ENCODE measurements at places on chromosomes 3 and 15. TPM values are rescaled to one million over a fixed set of nuclear protein-coding genes. Genes with fewer than 3 reads are reported as not detected.

The GPR27 gene
- not detected for total RNA-seq

The NDUFAF3 gene
- total RNA-seq: 301 TPM

The IQCB1 gene
- 18.8 TPM for total RNA-seq

The PLCH1 gene
- total RNA-seq: 0.60 TPM

The GPR176 gene
- total RNA-seq: 50.8 TPM

The ITIH1 gene
- not detected for total RNA-seq

The MME gene
- total RNA-seq: 77.4 TPM

The HRG gene
- total RNA-seq: not detected

The ADAMTSL3 gene
- not detected for total RNA-seq

The GHRL gene
- not detected for total RNA-seq

The EPHA3 gene
- 0.20 TPM for total RNA-seq

The GP9 gene
- total RNA-seq: not detected

The ZPLD1 gene
- total RNA-seq: not detected

The NPAP1 gene
- not detected for total RNA-seq

The GUCA1C gene
- not detected for total RNA-seq

The LRTM1 gene
- total RNA-seq: 1.6 TPM

The ACVR2B gene
- total RNA-seq: 1.8 TPM

The CEMIP gene
- 1.1 TPM for total RNA-seq

- peak; percentile 81 for DNase-seq
Observed at GRCh38 chr15:56736308-56736707, 3.0 kb upstream of the ZNF280D start.

- DNase-seq: no peak
Observed at GRCh38 chr3:5650303-5650702, 462.8 kb downstream of the EDEM1 start.

GRCh38 chr15:48834756-48835155 lies 23.9 kb upstream of the CEP152 start:
- no peak for DNase-seq

- no peak for DNase-seq
Observed at GRCh38 chr3:189952272-189952671, 168.4 kb downstream of the P3H2 start.

GRCh38 chr15:97899981-97900380 lies 60.5 kb upstream of the ARRDC4 start:
- DNase-seq: no peak

GRCh38 chr15:59330649-59331048 lies 42.0 kb downstream of the MYO1E start:
- no peak for DNase-seq

DNA sequence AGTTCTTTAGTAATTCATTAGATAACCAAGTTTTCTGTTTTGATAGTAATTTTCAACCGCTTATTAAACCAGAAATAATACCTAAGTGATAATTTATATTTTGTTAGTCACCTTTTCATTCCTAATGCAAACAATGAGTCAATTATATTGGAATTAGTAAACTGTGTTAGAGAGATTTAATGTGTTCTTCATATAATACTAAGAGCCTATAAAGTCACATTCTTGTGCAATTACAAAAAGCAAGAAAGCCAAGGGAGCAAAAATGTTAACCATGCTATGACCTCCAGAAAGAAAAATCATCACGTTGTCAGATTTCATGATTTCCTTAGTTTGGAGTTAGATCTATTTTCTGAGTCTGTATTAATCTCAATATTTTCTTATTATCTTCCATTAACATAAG lies 108.8 kb upstream of the SAMMSON start:
- DNase-seq: no peak

DNA sequence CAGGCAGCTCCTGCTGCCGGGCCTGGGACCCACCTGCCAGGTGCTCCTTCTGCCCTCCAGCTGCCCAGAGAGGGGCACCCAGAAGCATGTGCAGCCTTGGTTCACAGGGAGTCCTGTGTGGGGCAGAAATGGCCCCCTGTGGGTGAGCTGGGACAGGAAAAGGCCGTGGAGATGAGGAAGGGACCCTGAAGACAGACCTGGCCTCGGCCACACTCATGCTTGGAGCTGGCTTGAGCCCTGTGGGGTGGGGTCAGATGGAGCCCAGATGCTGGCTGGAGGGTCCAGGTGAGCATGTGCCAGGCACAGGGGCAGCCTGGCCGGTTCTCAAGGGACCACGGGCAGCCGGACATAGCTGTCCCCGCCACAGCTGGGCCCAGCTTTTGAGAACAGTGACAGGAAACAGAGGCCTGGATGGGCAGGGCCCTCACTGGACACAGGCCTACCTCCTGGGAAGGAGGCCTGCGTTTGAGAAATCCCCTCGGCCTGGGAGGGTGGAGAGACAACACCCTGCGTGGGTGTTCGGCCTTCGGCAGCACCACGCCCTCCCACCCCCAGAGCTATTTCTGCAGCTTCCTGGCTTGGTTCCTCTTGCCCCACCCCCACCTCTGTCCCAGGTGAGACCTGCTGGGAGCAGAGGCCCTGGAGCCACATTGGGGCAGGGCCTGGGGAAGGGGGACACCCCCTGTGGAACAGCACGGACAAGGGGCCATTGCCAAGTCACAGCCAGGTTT lies 132.6 kb upstream of the MEF2A start:
- DNase-seq: no peak

GRCh38 chr15:65948383-65948782 lies 79.1 kb downstream of the RAB11A start:
- no peak for DNase-seq

DNA sequence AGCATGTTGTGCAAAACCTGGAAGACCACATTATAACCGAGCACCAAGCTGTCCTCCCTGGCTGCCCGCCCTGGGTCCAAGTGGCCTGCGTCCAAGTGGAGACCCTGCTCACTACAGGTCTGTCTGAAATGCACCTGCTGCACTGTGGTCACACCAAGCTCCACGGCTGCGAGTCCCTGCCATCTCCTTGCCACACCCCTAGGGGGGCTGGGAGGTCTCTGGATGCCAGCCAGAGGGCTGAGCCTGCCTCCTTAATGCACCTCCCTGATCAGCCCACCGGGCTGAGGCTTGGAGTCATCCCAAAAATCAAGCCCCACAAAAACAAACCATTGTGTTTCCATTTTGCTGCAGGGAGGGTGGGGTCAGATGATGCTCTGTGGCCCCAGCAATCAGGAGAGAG lies 187.1 kb downstream of the MEGF11 start:
- DNase-seq: no peak

- DNase-seq: peak; percentile 47
Observed at GRCh38 chr3:45078910-45079522, 52.9 kb downstream of the CLEC3B start.

DNA sequence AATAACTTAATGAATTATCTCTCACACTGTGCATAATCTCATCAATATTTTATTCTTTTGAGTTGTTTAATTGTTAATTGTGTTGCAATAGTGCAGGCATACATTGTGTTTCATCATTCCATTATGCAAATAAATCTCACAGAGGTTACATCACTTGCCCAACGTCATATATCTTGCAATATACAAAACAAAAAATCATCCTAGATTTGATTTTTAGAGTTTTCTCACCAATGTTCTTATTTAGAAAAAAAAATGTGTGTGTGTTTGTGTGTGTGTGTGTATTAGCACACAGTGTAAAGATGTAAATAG lies 662.5 kb upstream of the GBE1 start:
- DNase-seq: no peak

DNA sequence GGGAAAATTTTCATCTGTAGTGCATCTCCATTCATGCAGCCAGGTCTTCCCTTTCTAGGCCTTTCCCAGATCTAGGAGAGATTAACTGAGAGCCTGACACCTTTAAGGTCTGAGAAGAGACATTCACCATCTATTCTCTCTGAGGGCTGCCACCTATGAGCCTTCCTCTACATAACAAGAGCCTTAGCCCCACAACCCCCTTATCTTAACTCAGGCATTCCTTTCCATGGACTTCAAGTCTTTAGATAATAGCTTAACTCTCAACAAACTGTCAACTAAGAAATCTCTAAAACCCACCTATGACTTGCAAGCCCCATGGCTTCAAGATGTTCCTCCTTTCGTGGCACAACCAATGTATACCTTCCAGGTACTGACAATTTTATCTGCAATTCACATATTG lies 121.0 kb downstream of the GABRB3 start:
- DNase-seq: no peak

DNA sequence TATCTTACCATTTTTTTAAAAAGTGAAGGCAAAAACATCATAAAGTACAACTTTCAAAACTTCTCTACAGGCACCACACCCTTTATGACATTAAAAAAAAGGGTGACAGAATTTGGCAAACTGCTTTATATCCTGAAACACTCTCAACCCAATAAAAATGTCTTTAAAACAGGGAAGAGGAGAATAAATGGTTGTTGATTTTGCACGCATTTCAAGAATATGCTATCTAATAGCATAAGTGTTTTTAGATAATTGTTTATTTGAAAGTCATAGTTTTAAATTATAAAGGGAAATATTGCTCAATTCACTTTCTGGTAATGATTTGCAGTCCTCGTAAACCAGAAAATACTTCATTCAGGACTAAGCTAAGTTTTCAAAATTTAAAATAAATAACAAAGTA lies 1.7 kb upstream of the PCOLCE2 start:
- no peak for DNase-seq

DNA sequence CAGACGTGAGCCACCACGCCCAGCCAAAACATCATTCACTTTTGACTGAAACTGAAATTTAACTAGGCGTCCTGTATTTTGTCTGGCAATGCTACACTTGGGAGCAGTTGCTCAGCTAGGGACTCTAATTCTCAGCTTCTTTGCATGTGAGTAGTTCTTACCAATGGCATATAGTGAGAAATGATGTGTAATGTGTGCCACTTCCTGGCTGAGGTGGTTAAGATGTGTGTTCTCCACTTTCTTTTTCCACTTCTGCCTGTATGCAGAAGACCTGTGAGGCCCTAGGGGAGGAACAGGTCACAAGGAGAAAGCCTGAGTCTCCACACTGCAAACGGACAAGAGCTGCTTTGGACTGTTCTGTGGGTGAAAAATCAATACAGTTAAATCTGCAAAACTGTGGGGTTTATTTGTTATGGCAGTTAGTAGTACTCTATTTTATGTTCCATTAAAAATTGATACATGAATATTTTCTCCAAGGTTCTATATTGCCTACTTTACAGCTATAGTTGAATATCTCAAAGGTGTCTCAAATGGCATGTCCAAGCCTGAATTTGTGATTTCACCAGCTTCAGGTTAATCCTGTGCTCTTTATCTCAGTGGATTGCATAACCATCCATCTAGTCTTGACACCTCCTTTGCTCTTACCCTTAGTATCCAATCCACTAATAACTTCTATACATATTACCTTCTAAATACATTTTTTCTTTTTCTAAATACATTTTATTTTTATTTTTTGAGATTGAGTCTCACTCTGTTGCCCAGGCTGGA lies 59.3 kb downstream of the NR1D2 start:
- DNase-seq: no peak

- DNase-seq: no peak
Observed at GRCh38 chr3:179739816-179740594, 87.2 kb downstream of the USP13 start.

DNA sequence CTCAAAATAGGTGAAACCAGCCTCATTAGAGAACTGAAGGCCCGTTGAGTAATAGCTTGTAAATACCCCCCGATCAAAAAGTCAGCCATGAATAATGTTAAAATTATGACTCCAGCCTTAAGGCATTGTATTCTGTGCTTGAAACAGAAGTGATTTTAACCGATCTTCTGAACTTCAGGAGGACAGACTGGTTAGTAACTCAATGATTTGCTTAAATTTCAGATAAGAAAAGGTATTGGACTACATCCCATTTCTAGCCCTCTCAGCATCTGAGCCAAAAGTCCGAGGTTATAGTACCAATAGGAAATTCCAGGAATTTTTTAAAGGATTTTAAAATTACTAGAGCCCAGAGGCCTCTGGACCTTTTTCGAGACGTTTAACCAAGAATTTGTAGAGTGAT lies 67.7 kb upstream of the FGF12 start:
- DNase-seq: peak; percentile 17

GRCh38 chr3:170751083-170751898 lies 118.7 kb downstream of the RPL22L1 start:
- DNase-seq: peak; percentile 98

- peak; percentile 89 for DNase-seq
Observed at GRCh38 chr15:92069308-92070250, 216.1 kb downstream of the SLCO3A1 start.

DNA sequence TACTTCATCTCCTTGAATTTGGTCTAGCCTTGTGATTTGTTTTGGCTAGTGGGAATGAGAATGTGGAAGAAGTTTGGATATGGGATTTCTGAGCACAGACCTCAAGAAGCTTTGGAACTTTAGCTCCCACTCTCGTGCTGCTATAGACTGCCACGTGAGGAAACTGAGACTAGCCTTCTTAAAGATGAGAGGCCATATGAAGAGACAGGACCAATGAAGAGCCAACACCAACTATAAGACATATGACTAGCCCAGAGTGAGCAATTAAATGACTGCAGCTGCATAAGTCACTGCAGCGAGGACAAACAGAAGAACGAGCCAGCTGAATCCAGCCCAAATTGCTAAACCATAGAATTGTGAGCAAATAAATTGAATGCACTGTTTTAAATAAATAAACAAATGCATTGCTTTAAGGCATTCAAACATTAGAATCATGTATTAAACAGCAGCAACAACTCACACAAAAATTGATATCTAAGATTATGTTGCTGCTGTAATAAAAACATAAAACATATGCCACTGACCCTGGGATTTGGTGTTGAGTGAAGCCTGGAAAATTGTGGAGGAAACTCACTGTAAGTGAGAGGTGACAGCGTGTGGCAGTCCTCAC lies 15.7 kb upstream of the CNTN4 start:
- no peak for DNase-seq

DNA sequence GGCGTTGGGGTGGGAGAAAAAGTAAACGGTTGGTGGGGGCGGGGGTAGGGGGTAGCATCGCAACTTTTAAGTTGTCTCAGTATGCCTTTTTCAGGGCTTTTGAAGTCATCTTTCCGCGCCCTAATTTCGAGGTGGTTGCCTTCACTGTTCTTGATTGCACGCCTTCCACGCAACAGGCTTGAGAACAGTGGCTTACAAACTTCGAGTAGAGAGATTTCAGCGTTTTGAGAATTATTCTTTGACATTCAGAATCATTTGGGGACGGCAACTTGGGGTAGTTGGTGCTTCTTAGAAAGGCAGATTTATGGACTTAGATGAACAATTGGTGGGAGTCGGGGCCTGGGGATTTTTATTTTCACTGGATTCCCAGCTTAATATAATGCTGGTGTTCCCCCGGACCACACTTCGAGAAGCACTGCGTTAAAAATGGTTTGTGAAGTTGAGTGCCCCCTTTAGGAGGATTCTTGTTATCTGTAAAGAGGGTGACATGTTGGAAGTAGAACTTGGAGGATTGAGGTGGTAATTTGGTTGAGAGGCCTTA lies 880 bp downstream of the PPP4R2 start:
- peak; percentile 73 for DNase-seq

GRCh38 chr15:79265987-79266579 lies 16.4 kb upstream of the ANKRD34C start:
- DNase-seq: no peak

DNA sequence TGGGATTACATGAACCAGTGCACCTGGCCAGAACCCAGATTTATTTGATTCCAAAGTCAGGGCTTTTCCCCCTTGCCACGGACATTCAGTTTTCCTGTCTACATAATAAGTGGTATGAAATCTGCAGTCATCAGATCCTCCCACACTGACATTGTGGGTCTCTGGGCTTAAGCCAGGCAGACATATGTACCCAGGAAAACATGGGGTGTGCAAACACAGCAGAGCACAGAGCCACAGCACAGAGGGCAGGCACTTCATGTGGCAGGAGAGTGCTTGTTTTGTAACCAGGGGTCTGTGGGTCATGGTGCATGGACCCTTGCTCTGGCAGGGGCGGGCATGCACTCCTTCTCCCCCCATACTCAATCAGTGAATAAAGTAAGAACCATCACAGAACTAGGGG lies 6.1 kb upstream of the ABTB1 start:
- DNase-seq: no peak

- peak; percentile 34 for DNase-seq
Observed at GRCh38 chr3:52742418-52743041, 28.2 kb downstream of the NEK4 start.
